ENCODE measurements at places on chromosomes 13 and 19.

DNA sequence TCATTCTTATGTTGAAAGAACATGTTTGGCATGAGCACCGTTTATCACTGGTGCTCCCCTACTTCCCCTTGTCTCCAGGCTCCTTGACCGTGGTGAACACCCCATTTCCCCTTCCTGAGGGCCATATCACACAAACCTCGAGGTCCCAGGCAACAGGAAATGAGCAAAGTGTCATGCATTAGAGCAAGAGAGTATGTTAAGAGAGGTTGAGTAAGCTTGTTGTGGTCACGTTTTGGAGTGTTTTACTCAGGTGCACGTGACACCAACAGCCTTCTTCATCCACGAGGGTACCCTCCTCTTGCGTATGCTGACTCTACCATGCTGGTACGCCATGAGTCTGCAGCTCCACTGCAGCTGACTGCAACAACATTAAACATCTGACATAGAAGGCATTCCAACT lies 482.2 kb upstream of the NBEA start:
- no peak for DNase-seq

GRCh38 chr13:113658836-113659235 lies 838 bp upstream of the ATP4B start:
- no peak for DNase-seq

GRCh38 chr13:101289764-101290163 lies 126.5 kb downstream of the NALCN start:
- no peak for DNase-seq

- DNase-seq = no peak
These were observed 2660.1 kb upstream of the PCDH20 start for GRCh38 chr13:64075543-64076271.

DNA sequence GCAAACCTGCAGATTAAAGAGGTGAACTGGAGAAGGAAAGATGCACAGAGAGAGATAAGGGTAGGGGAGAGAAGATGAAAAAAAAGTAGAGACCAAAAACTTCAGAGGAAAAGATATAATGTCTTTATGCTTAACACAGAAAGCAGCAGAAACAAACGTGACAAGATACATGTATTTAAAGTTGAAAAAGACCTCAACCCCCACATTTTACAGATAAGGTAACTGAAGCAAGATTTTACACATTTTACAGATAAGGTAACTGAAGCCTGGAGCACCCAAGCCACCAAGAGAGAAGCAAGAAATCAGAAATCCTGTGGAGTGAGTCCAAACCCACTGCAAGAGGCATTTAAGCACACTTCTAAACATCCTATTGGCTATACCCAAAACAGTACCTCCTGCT lies 185.3 kb downstream of the TBC1D4 start:
- DNase-seq = no peak

DNA sequence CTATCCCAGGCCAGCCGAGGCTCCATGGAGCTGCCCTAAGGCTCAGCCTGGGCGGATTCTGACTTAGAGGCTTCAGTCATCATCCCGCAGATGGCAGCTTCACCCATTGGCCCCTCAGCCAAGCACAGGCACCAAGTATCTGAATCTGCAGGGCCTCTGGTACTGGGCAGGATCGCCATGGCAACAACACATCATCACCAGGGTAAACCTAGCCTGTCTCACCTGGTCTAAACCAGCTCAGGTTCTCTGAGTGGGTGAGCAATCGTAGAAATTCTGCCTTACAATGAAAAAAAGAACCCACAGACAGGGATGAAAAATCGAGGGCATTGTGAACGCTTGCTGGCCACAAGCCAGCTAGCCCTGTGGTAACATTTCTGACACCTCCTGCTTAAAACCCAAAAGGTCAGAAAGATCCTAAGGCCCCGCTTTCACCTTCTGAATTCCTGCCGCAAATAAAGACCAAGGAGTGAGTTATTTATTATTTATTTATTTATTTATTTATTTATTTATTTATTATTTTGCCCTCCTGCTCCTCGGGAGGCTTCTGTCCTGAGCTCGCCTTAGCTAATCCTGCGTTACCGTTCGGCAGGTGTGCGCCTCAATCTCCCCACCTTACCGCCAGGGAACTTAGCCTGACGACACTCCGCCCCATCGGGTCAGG lies 12.0 kb upstream of the CEACAM21 start:
- DNase-seq = no peak

GRCh38 chr19:47713046-47714021 lies at the start of gene EHD2:
Gene EHD2, plus strand, starts transcription at chr19:47713422. Its CDS starts 3,191 bp downstream, at chr19:47716613.
- peak; percentile 15 for DNase-seq

DNA sequence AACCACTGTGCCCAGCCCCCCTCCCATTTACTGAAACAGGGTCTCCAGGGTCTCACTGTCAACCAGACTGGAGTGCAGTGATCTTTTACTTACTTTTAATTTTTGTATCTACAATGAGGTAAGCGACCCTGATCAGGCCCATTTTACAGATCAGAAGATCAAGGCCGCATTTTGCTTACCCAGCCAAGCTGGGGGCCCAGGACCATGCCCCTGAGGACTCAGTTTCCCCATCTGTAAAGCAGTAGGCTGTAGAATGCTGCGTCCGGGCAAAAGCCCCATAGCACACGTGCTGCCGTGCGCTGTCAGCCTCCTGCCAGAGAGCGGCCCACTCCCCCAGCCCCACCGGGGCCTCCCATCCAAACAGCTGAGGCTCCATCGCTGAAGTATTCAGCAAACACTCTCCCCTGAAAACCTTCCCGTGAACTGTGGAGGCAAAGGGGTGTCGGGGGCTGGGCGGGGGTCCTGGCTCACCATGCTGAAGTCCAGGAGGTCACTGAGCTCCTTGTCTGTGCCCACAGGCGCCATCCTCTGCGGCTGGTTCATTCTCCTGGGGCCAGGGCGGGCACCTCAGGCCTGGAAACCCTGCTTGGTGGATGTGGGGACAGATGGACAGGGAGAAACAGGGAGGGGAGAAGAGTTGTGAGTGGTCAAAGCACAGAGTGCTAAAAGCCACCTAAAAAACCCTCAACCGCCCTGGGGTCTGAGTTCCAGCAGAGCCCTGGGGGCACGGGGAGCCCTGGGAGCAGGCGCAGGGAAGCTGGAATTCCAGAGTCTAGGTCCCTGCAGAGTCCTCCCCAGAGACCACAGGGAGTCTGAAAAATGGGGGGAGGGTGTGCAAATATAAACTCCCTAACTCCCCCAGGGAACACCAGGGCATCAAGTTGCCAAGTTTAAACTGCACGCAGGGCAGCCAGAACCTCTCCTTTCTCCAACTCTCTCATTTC lies 2.4 kb downstream of the TCF3 start:
- no peak for DNase-seq

DNA sequence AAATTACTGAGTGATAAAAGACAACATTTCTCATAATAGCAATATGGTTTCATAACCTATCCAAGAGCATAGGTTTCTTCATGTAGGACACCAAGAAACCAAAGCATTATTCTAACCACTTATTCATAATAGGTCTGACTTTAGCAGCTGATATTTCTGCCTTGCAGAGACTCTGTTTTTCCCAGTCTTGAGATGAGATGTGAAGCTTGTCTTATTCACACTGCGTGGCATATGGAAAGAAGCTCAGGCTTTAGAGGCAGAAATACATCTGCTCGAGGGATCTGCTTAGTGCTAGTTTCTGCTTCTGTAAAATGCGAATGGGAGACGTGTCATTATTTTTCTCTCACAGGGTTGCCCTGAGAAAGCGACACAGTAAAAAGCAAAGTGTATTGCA lies 232.0 kb upstream of the SPRY2 start:
- DNase-seq = no peak
